Astrocyte of the spinal cord (primary cell): ENCODE measurements at places on chromosomes 4 and X.
A peak's percentile ranks its signal among the peaks of the same experiment; 100 is the strongest.

DNA sequence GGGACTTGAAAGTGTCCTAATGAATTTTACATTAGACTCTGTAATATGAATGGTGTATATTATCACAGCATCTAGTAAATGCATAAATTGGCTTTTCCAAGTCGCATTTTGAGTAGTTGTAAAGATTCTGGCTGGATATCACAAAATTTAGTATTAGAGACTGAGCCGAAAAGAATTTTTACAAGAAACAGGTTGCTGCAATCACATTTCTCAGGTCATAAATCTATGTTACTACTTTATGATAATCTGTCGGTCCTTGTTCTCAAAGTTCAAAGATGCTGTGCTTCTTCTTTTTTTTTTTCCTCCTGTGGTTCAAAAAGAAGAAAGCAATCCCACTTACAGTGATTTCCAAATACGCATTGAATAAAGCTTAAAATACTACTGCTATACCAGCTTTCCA lies 253.4 kb downstream of the KCNIP4 start:
- DNase-seq = no peak

- DNase-seq = peak; percentile 69
These were observed 326.4 kb downstream of the PPP3CA start for GRCh38 chr4:101020956-101021355.

DNA sequence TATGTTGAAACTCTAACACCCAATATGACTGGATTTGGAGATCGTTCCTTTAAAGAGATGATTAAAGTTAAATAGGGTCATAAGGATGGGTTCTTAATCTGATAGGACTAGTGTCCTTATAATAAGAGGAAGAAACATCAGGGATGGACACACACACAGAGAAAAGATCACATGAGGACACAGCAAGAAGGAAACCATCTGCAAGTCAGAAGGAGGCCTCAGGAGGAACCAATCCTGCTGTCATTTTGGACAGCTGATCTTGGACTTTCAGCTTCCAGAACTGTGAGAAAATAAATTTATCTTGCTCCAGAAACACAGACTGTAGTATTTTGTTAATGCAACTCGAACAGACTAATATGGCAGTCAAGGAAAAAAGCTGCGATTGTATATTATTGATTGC lies 631.5 kb downstream of the PCDH7 start:
- no peak for DNase-seq

DNA sequence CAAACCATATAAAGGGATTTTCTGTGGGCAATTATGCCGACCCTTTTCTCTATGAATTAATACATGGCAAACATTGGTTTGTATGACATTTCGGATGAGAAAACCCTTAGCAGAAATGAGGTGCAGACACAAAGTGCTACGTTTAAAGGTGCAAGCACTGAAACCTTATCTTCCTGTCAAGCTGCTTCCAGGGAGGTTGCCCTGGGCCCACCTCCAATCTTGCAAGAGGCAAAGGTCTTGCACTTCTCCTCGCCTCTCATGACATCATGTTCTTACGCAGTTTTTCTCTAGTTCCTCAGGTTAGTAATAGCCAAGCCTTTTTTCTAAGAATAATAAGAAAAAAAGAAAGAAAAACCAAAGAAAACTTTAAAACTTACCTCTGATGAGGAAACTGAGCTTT lies 220.1 kb downstream of the DHX15 start:
- DNase-seq = no peak

DNA sequence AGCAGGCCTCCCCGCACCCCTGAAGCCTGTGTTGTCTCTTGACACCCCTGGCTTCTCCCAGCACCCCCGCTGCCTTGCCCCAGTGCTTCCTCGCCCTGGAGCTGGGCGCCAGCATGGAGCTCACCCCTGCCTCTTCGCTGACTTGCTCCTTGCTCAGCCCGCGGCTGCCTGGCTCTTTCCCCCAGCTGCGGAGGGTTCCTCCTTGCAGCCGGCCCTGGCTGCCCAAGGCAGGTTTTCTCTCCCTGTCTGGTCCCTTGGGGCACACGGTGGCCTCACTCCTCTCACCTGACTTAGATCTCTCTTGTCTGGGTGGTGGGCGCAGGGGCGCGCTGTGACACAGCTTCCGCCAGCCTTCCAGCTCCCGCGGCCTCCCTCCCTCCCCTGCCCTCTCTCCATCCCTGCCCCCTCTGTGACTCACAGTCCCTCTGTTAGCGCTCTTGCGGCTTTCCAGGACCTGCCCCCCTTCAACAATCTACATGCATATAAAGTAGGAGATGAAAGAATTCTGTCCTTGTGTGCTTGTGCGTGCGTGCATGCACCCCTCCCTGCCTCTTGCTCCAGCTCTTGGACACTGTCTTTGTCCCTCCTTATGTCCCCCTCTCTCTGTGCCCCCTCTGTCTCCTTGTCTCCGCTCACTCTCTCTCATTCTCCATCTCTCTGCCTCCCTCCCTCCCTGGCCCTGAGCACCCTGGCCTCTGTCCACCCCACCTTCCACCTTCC lies 2.2 kb downstream of the PLXNB3 start:
- peak; percentile 73 for DNase-seq

- DNase-seq = no peak
These were observed 58.8 kb downstream of the SPINK2 start for GRCh38 chr4:56762484-56763250.

DNA sequence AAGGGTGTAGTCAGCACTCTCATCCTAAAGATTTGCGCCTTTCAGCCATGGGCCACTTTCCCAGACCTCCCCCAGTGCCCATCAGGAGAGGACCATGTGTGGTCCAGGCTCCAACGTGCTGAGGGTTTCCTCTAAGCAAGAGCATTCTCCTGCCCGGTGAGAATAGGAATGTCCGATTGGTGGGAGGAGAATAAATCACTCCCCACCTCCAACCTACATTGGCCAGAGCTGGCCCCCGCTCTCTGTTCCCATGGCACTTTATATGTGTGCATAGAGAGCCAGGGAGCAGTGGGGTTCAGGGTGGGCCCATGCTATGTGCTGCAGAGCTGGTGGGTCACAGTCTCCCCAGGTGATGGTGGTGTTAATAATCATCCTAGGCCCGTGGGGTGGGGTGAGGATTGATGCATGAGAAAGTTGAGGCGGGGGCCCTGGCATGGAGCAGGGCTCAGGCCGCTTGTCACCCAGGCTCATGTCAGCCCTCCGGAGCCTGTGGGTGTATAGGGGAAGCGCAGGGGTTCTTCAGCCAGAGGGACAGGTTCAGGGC lies 6.8 kb upstream of the SORCS2 start:
- DNase-seq = no peak

DNA sequence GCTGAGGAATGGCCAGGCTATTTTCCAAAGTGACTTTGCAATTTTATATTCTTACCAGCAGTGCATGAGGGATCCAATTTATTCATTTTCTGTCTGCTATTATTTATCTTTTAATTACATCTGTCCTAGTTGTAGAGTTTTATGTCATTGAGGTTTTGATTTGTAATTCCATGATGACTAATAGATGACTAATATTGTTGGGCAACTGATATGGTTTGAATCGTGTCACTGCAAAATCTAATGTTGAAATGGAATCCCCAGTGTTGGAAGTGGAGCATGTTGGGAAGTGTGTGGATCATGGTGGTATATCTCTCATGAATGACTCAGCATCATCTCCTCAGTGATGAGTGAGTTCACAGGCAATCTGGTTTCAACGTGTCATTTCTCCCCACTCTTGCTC lies 201.5 kb downstream of the TBX22 start:
- no peak for DNase-seq

- no peak for DNase-seq
These were observed 5.0 kb upstream of the PPID start for GRCh38 chr4:158728236-158728635.

GRCh38 chr4:189600718-189601435 lies 339.8 kb upstream of the FRG1 start:
- no peak for DNase-seq

DNA sequence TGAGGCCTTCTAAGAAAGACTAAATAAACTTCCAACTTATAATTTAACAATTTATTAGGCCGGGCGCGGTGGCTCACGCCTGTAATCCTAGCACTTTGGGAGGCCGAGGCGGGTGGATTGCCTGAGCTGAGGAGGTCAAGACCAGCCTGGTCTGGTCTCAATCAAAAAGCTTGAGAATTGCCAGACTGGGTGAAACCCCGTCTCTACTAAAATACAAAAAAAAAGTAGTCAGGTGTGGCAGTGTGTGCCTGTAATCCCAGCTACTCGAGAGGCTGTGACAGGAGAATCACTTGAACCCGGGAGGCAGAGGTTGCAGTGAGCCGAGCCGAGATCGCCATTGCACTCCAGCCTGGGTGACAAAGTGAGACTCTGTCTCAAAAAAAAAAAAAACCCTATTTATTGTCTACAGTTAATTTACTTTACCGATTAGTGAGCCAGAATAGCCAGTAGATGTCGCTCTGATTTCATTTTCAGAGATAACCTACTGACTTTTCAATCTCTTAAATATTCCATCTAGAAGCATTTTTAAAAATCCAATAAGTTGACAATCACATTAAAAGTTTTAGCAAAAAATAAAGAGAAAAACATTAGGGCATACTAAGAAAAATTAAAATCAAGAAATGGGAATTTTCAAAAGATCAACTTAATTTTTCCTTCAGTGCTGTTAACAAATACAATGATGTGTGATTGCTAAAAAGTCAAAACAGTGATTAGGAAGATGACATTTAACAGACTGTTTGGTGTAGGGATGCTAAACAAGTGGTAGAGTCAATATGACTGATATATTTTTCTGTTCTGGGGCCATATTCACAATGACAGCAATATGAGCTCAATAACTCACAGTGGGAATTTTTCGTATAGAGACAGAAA lies 4.3 kb upstream of the SHROOM3 start:
- DNase-seq = peak; percentile 67

GRCh38 chrX:39406799-39407198 lies 605.5 kb downstream of the MID1IP1 start:
- no peak for DNase-seq

- DNase-seq = no peak
These were observed 11.8 kb upstream of the CPE start for GRCh38 chr4:165367040-165367439.

GRCh38 chr4:27775156-27775555 lies 914.5 kb downstream of the STIM2 start:
- DNase-seq = no peak

GRCh38 chr4:2767705-2768074 lies 11.6 kb upstream of the TNIP2 start:
- DNase-seq = no peak

DNA sequence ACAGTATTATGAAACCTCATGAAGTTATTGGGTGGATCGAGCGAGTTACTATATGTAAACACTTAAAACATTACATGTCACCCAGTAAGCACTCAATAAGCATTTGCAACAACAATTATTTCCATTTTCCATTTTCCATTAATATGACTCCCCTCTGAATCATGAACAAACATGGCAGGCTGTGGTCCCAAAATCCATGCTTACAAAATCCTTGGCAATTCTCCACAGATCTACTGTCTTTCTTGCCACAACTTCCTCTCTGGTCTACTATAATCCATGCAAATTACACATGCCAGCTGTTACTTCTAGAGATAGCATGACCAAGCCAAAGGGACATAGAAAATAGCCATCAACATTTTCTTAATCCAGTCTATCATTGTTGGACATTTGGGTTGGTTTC lies 22.0 kb downstream of the ASB11 start:
- no peak for DNase-seq

DNA sequence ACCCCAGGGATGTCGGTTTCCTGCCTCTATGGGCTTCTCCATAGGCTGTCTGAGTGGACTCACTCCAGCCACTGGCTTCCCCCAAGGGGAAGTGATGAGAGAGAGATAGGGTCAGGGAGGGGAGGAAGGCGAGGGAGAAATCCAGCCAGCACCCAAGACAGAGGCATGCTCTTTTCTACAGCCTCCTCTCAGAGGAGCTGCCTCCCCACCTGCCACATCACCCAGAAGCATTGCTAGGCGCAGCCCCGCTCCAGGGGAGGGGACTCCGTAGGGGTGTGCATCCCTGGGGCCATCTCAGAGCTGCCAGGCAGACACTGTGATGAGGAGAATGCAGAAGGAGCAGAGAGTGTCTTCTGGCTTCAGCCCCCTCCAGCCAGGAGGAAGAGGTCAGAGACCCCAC lies 109.5 kb upstream of the NKX1-1 start:
- no peak for DNase-seq

DNA sequence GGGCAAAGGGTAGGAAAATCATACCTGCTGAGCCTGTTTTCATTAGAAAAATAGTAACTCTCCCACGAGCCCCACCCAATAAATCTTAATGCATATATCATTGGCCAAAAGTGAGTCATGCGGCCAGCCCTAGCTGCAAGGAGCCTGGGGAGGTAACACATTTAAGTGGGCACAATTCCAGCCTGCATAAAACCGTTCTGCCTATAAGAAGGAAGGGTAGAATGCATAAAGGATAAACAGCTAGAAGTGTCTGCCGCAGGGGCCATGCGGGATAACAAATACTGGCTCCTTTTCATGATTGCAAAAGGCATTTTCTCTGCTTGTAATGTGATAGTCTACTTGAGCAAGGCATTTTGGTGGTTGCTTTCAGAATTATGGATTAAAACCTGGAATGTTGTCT lies 37.1 kb downstream of the EFHC2 start:
- DNase-seq = peak; percentile 15

GRCh38 chr4:42561031-42561430 lies 95.9 kb downstream of the ATP8A1 start:
- DNase-seq = no peak

GRCh38 chr4:56742080-56742871 lies 61.2 kb upstream of the HOPX start:
- DNase-seq = peak; percentile 70

- DNase-seq = no peak
These were observed 646 bp upstream of the GSX2 start for GRCh38 chr4:54099287-54099747.

DNA sequence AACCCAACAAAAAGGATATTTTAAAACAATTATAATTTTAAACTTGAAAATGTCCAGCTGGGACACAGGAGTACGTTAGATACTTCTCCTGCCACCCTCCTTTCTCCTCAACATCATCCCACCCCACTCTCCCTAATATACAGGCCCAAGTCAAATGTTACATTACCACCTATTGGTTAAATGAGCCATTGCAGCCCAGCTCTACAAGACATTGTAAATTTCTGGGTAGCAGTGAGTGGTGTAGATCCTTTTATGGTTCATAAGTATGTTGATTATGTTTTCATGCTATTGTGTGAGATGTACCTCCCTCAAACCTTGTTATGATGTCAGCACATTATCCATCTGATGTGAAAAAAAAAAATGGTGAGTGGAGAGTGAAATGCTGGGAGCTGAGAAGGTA lies 187.1 kb upstream of the BCOR start:
- no peak for DNase-seq

GRCh38 chr4:108449129-108449528 lies 171.2 kb upstream of the RPL34 start:
- no peak for DNase-seq

GRCh38 chr4:151555151-151555945 lies 146.4 kb downstream of the FHIP1A start:
- DNase-seq = peak; percentile 39

GRCh38 chr4:31741326-31741725 lies 1021.2 kb downstream of the PCDH7 start:
- no peak for DNase-seq

DNA sequence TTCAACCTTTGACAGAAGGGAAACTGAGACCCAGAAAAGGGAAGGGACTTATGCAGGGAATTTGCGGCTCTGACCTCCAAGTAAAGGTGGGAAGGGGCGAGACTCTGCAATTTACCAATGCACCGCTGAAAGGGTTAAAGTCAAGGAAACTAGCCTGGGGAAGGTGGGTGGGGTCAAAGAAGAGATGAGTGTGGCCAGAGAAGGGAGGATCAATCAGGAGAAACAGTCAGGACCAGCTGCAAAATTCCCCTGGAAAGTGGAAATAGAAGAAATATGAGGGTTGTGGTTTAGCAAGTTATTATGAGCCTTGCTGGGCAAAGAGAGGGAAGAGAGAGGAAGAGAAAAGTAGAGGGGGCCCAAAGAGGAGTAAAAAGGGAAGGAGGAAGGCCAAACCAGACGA lies 30.5 kb downstream of the STARD8 start:
- no peak for DNase-seq

GRCh38 chr4:156898373-156899117 lies 73.1 kb downstream of the PDGFC start:
- DNase-seq = no peak
